Body of pancreas (tissue), 4 donors: ENCODE measurements at places on chromosomes 16 and 17.

DNA sequence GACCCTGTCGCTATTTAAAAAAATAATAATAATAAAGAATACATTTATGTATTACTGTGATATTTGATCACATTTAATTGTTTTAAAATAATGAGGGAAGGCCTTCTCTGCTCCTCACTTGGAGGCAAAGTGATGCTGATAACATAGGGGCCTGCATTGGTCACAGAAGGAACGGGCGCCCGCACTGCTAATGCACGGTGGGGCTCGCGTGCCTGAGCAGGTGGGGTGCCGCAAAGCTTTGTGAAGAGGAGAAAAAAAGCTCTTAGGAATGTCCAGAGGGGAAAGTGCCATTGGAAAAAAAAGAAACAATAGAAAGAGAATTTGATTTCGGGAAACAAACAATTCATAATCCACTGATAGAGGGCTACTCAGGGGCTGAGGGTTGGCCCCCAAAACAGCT, 143.8 kb downstream of the ZNF423 start:
- H3K27ac ChIP-seq: no peak overlapping the region
- H3K4me3 ChIP-seq: no peak overlapping the region
- no peaks in the 10 kb centered on the region for H3K4me1 ChIP-seq
- H3K36me3 ChIP-seq: no peaks in the 10 kb centered on the region
- no peaks in the 10 kb centered on the region for H3K27me3 ChIP-seq
- no peak for DNase-seq

DNA sequence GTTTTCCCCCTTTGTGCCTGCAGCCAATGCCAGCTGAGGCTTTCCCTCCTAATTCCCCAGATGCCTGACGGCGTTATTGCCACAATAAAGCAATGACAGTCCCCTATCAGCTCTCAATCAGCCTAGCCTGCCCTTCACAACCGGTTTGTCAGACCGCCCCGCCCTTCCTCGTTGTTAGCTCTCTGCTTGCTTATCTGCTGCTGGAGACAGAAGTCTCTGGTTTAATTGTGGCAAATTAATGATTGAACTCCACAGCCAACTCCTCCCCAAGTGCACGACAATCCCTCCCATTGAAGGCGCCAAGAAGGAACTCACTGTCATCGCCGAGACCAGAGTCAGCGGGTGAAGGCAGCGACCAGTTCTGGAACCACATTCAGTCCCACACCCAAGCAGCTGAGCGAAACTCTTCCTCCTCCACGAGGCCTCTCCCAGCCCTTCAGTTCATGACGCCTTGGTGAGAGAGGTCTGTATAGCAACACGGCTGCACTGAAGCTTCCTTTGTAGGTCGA, 474.4 kb downstream of the SLC39A11 start:
- H3K27me3 ChIP-seq: no peaks in the 10 kb centered on the region
- DNase-seq: peak; percentile 47
- peaks cover 47% of the 10 kb centered on the region for H3K4me1 ChIP-seq
- H3K36me3 ChIP-seq: no peaks in the 10 kb centered on the region
- peak overlapping the region; percentile 80 for H3K27ac ChIP-seq
- no peak overlapping the region for H3K4me3 ChIP-seq

DNA sequence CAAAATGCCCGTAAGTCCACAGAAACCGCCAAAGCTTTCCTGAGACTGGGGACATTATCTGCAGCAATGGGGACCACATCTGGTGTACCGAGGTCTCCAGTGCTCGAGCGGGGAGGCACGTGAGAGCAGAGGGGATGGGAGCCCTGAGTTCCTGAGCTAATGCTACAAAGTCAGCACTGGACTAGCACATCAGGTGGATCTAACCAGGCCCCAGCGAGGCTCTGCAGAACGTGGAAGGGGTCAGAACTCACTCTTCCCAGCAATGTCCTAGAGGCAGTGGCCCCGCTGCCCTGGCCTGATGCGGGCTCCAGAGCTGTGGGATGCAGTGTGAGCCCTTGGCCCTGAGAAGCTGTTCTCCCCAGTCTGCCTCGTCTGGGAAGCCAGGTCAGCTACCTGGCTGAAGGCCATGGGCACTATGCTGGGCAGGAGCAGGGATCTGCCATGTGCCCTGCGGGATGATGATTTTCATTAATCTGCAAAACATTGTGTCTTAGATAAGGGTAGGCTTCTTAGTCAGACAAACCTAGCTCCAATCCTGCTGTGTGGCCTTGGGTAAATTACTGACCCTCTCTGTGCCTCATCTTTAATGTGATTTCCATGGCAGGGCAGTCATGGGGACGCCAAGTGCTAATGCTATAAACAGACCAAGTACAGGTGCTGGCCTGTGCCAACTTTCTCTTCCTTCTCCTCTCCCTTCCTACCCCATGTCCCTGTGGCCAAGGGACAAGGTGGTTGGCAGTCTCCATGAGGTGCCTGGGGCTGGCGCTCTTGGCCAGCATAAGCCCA, 40.1 kb upstream of the SLC38A10 start:
- H3K36me3 ChIP-seq: no peaks in the 10 kb centered on the region
- DNase-seq: no peak
- peak overlapping the region; percentile 54 for H3K27ac ChIP-seq
- H3K27me3 ChIP-seq: no peaks in the 10 kb centered on the region

DNA sequence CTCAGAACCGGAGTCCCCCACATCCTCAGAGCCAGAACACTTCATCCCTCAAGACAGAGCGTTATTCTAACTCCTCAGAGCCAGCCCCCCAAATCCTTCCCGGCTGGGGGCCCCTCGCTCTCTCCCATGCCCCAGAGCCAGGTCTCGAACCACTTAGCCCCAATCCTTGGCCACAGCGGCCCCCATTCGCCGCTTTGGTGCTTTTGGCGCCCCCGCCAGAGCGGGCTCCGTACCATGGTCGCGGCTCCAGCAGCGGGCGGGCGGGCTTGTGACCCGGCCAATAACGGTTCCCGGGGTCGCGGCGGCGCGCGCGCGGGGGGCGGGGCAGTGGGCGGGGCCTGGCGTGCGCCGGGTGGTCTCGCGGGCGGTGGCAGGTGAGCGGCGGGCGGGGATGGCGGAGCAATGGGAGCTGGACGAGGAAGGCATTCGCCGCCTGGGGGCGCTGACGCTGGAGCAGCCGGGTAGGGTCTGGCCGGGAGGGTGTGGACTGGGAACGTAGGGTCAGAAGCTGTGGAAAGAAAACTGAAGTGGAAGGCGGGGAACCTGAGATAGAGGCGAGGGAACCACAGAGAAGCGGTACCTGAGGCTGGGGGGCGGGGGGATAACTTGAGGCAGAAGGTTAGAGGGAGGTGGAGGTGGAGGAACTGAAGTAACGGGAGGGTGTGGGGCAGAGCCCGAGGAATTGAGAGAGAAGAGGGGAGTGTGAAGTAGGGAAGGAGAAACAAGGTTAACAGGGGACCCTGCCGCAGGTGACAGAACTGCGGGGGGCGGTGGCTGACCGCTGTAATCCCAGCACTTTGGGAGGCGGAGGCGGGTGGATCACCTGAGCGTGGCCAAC, at the start of the genes KCTD19 and LRRC36:
KCTD19 (minus strand) TSS at position 270 of the 838 bp plus-strand sequence; CDS start at position 236, 34 bp downstream.
LRRC36 (plus strand) TSS at position 344 of the 838 bp plus-strand sequence; CDS start at position 392, 48 bp downstream.
- H3K4me1 ChIP-seq: peaks cover 7% of the 10 kb centered on the region
- H3K4me3 ChIP-seq: no peak within 1 kb of the TSS
- no peaks in the 10 kb centered on the region for H3K27me3 ChIP-seq
- no peaks in the 10 kb centered on the region for H3K36me3 ChIP-seq
- H3K27ac ChIP-seq: peak within 1 kb of the TSS; percentile 68

- no peaks in the 10 kb centered on the region for H3K36me3 ChIP-seq
- H3K27me3 ChIP-seq: no peaks in the 10 kb centered on the region
- H3K4me3 ChIP-seq: no peak overlapping the region
- no peak for DNase-seq
Measured at GRCh38 chr17:80803451-80804428, 187.9 kb upstream of the CHMP6 start.

- H3K4me3 ChIP-seq: no peak overlapping the region
- no peak for DNase-seq
- H3K4me1 ChIP-seq: peaks cover 33% of the 10 kb centered on the region
- no peaks in the 10 kb centered on the region for H3K36me3 ChIP-seq
Measured at GRCh38 chr17:68204736-68205135, 43.1 kb upstream of the AMZ2 start.

DNA sequence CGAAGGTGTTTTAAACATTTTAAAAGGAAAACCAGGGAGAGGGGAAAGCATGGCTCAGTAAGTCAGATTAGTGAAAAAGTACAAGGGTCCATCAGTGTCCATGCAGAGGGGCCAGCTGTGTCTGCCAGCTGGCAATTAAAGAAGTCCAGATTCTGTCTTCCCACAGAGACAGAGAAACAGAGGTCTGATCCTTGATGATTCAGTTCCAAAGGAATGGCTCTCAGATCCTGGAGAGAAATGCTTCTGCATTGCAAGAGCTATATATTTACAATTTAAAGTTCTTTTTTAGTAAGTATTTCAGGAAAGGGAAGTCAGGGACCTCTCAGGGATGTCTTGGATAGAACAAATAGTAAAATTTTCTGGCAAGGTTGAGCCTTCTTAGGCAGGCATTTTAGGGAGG, 56.2 kb downstream of the HSD17B2 start:
- H3K4me1 ChIP-seq: no peaks in the 10 kb centered on the region
- H3K4me3 ChIP-seq: no peak overlapping the region
- no peak overlapping the region for H3K27ac ChIP-seq

- no peak overlapping the region for H3K27ac ChIP-seq
- no peaks in the 10 kb centered on the region for H3K4me1 ChIP-seq
- H3K27me3 ChIP-seq: no peaks in the 10 kb centered on the region
- no peaks in the 10 kb centered on the region for H3K36me3 ChIP-seq
Measured at GRCh38 chr17:34478244-34478643, 101.1 kb upstream of the TMEM132E start.

DNA sequence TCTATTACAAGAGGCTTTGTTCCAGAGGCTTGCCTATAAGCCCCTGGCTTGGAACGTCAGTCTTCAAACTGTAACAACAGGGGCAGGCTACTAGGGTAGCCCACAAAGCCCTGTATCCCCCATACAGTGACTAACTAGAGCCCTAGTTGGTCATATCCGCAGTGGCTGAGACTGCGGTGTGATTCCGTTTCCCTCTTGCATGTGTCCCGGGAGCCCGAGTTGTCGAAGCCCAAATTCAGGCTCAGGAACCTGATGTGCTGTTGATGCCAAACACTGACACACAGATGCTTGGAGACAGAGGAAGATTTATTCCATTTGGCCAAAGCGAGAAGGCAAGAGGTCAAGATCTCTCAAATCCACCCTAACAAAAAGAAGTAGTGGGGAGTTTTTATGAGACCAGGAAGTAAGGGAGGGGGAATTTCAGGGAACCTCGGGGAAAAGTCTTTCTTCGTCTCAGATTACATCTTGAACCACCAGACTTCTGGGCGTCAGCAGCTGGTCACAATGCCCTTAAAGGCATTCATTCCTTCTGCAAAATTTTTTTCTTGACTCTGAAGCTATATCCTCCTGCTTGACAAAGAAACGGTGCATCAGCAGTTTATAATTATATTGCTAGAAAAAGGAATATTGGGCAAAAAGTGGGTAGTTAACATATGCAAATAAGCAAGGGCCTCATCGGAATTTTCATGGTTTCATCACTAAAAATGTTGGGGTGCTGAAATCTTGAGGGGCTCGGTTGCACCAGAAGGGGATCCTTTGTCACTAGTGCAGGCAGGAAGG, 879 bp downstream of the SLFN5 start:
- DNase-seq: peak; percentile 52
- no peaks in the 10 kb centered on the region for H3K27me3 ChIP-seq
- peak overlapping the region; percentile 78 for H3K4me3 ChIP-seq
- H3K36me3 ChIP-seq: no peaks in the 10 kb centered on the region
- peak overlapping the region; percentile 89 for H3K27ac ChIP-seq

GRCh38 chr17:39222866-39223834, 2.6 kb downstream of the STAC2 start:
- DNase-seq: no peak
- no peaks in the 10 kb centered on the region for H3K36me3 ChIP-seq
- peaks cover 15% of the 10 kb centered on the region for H3K4me1 ChIP-seq
- peaks cover 7% of the 10 kb centered on the region for H3K27me3 ChIP-seq

- no peaks in the 10 kb centered on the region for H3K27me3 ChIP-seq
- H3K36me3 ChIP-seq: no peaks in the 10 kb centered on the region
- no peaks in the 10 kb centered on the region for H3K4me1 ChIP-seq
- DNase-seq: no peak
Measured at GRCh38 chr17:43634591-43635125, 27.1 kb downstream of the MEOX1 start.

GRCh38 chr16:22926105-22926751, 112.3 kb downstream of the HS3ST2 start:
- H3K4me3 ChIP-seq: no peak overlapping the region
- H3K27me3 ChIP-seq: no peaks in the 10 kb centered on the region
- H3K36me3 ChIP-seq: no peaks in the 10 kb centered on the region

DNA sequence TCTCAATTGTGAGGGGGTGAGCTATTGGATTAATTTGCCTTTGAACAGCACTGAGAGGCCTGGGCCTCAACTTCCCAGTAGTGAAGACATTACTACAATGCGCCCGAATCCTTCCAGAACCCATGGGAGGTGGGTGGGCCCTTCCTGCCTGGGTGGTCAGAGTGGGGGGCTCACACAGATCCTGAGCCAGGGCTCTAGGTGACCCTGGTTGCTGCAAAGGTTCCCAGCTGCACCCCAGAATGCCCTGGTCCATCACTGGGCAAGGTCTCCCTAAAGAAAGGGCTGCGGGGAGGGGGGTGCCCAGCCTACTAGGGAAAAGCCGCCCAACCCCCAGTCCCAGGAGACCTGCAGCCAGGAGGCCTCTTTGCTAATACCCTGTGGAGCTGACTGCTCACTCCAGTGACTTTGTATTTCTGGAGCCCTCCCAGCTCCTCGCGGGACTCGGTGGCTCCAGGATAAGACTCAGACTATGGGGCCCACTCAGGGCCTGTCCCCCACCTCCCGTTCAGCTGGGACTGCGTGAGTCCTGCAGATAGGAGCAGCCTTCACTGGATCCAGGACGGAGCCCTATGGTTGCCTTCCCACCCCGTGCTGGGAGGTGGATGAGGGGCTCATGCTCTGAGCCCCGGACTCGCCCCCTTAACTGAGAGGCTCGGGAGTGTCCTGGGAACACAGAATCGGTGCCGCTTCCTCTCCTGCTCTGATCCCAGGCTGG, 40.2 kb downstream of the SLC7A5 start:
- no peaks in the 10 kb centered on the region for H3K36me3 ChIP-seq
- no peak overlapping the region for H3K4me3 ChIP-seq
- no peak overlapping the region for H3K27ac ChIP-seq
- no peaks in the 10 kb centered on the region for H3K4me1 ChIP-seq
- H3K27me3 ChIP-seq: no peaks in the 10 kb centered on the region

GRCh38 chr17:67818110-67819002, 6.9 kb upstream of the BPTF start:
- H3K36me3 ChIP-seq: no peaks in the 10 kb centered on the region
- H3K27ac ChIP-seq: no peak overlapping the region
- no peaks in the 10 kb centered on the region for H3K4me1 ChIP-seq
- no peaks in the 10 kb centered on the region for H3K27me3 ChIP-seq
- DNase-seq: no peak
- H3K4me3 ChIP-seq: no peak overlapping the region

- H3K4me3 ChIP-seq: no peak overlapping the region
- no peaks in the 10 kb centered on the region for H3K27me3 ChIP-seq
- H3K4me1 ChIP-seq: peaks cover 30% of the 10 kb centered on the region
- no peaks in the 10 kb centered on the region for H3K36me3 ChIP-seq
Measured at GRCh38 chr17:46001390-46002310, 2.6 kb downstream of the STH start.

- no peaks in the 10 kb centered on the region for H3K27me3 ChIP-seq
- no peaks in the 10 kb centered on the region for H3K36me3 ChIP-seq
- peaks cover 4% of the 10 kb centered on the region for H3K4me1 ChIP-seq
- H3K4me3 ChIP-seq: no peak overlapping the region
- no peak overlapping the region for H3K27ac ChIP-seq
Measured at GRCh38 chr17:8366231-8366630, 10.3 kb downstream of the KRABD2 start.
